ENCODE measurements at places on chromosomes 1 and 21.
A peak's percentile ranks its signal among the peaks of the same experiment; 100 is the strongest.

DNA sequence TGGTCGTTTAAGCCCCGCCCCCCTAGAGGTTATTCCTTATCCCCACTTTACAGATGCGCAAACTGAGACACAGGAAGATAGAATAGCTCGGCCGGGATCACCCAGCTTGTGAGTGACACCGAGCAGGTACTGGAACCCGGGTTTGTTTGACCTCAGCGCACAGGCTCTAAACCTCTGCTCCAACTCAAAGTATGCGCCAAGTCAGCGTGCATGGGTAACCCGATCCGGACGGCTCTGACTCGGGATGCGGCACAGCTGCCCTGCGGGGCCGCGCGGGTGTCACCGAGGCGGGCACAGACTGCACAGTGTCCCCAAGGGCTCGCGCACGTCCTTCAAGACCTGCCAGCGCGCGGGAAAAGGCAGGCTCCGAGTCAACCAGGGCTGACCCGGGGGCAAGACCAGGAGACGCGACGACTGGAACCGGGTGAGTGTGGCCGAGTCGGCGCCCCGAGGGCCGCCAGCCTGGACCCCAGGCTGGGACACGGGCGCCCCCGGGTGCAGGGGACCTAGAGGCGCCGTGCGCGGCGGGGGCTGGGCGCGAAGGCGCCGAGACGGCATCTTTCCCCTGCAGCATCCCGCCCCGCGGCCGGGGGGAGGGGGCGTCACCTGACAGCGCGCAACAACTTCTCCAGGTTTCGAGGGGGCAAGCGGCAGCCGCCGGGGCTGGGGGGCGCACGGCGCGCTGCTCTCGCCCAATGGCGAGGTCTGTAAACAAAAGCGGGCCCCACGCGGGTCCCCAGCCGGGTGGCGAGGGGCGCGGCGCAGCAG lies 101.9 kb upstream of the SOD1 start:
- peak; percentile 3 for DNase-seq

- no peak for DNase-seq
Observed at GRCh38 chr1:196034080-196034706, 574.0 kb downstream of the KCNT2 start.

DNA sequence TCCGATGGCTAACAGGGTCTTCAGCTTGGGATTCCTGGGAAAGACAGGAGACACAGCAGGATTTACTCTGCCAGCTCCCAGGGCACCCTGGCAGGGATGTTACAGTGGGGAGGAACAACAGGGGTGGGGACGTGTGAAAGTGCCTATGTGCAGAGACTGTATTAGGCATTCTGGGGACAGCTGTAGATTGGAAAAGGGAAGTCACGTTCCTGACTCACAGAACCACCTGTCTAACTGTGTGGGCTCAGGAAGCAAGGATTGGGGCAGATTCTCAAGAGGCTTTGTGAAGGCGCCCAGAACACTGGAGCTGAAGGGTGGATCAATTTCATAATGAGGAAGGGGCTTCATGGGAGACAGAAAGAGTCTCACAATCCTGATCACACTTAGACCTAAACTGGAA lies 4.4 kb downstream of the CHIT1 start:
- no peak for DNase-seq

DNA sequence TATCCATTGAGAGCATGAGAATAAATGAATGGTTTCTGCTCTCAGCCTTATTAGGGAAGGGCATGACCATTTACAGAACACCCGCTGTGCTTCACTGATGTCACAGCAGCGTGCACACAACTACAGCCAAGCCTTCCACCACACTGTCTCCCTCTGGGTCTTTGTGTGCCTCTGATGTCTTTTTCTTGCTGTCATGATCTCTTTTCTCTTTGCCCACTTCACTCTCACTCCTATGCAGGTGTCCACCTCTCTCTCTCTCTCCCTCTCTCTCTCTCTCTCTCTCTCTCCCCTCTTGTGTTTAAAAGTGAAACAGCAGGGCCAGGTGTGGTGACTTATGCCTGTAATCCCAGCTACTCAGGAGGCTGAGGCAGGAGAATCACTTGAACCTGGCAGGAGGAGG lies 232.5 kb upstream of the JUN start:
- no peak for DNase-seq

DNA sequence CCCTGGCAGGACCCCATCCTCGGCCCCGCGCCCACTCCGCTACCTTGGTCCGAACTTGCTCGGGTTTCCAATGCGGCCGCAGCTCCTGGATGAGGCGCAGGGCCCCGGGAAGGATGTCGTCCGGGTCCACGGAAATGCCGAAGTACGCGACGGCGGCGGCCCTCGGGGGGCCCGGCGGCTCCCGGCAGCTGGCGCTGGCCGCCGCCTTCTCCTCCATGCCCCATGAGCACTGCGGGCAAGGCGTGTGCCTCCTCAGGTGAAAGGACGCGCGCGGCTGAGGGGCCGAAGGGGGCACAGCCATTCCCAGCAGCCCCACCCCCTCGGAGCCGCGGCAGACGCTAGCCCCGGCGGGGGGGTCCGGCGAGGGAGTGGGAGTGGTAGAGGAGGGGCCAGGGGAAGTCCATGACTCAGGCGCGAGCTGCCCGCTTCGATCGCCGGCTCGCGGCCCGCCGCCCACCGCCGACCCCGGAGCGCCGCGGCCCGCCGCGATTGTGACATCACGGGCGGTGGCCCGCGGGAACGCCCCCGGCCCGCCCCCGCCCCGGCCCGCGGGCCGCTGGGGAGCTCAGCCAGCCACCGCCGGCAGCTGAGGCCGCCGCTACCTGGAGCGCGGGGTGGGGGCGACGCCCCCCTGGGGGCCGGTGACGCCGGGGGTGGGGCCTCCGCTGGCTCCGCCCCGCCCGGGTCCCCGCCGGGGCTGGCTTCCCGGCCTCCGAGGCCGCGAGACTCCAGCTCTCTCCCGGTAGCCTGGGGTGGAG lies at the start of gene ETNK2:
Gene ETNK2 (minus strand): TSS at position 493 of the 758 bp plus-strand sequence. CDS start 192 bp downstream, at position 301.
- peak; percentile 29 for DNase-seq

DNA sequence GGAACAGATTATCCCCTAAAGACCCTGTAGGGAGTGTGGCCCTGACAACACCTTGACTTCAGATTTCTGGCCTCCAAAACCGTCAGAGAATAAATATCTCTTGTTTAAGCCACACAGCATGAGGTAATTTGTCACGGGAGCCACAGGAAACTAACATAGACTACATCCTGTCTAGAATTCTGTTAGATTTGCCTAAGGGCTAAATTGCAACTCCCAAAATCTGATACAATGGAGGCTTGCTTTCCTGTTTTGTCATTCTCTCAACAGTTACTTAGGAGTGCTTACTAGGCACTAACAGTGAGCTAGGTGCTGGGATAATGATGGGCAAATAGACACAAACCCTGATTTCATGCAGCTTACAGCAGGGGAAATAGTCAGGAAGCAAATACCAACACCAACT lies 141.6 kb downstream of the MIS18A start:
- DNase-seq, result no peak

GRCh38 chr1:154955039-154955717 lies 721 bp downstream of the PBXIP1 start:
- peak; percentile 86 for DNase-seq

- DNase-seq, result no peak
Observed at GRCh38 chr21:44064852-44065403, 42.3 kb upstream of the PWP2 start.

DNA sequence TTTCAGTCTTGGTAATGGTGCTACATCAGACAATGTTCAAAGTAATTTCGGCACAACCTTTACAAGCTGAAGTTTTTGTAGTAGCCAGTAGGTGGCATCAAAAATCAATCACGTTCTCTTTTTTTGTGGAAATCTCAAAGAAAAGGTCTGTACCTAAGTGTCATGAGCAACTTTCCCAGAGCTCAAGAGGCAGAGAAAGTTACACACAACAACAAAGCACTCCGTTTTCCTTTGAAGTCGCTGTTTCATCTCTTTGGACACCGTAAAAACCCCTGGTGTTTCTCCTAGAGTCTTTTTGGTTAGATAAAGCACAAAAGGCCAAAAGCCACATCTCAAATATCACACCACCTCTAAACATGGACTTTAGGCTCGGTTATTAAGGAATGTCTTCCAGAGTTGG lies 131.6 kb downstream of the LHX8 start:
- DNase-seq, result no peak

- no peak for DNase-seq
Observed at GRCh38 chr1:150543500-150544143, 5.6 kb upstream of the ADAMTSL4 start.

DNA sequence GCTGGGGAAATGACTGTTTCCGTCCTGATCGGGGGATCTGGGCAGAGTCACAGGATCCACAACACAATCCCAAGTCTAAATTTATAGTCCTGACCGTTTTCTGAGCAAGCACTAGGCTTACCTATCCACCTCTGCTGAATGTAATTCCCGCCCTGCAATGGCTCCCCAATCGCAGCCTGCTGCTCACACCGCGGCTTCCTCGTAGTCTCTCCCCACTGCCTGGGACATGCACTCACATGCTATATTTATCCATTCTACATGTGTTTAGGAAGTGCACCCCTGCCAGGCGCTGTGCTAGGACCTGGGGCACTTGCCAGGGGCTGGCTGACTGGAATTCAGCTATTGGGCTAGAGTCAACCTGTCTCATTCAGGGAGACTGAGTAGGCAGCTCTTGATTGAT lies 246.6 kb upstream of the CSF3R start:
- DNase-seq, result no peak

DNA sequence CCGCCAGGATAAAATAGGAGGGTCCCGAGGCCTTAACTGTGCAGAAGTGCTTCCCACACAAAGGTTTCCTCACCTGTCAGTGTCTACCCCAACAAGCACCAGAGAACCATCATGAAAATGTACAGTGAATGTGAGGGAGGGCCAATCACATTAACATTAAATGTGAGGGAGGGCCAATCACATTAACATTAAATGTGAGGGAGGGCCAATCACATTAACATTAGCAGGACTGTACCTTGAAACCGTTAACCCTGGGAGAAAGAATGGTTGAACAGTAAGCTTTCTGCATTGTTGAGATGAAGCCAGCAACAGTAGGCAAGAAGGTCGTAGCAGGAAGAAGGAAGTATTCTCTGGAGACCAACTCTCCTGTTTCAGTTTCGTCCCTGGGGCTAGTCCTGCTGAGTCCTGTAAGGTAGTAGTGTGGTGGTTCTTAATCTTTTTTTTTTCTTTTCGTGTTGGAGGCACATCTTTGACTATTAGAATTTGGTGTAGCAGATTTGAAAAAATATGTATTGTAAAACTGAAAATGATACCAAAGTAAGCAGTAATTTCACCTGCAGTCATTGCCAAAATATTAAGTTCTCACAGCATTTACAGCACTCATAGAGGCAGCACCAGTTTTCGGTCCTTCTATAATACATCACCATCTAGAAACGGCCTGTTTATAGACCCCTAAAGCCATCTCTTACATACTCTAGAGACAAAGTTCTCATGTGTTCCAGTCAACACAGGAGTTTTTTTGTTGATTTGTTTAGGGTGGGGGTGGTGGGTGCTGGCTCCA lies 98.6 kb upstream of the PPP2R5A start:
- no peak for DNase-seq

GRCh38 chr1:92299477-92300150 lies 755 bp downstream of the RPAP2 start:
- DNase-seq, result no peak

- no peak for DNase-seq
Observed at GRCh38 chr1:31901838-31902509, 36.2 kb downstream of the PTP4A2 start.

GRCh38 chr1:159952932-159953331 lies 1.1 kb downstream of the SLAMF9 start:
- no peak for DNase-seq

GRCh38 chr21:46063227-46063626 lies 34.7 kb upstream of the COL6A2 start:
- DNase-seq, result no peak

DNA sequence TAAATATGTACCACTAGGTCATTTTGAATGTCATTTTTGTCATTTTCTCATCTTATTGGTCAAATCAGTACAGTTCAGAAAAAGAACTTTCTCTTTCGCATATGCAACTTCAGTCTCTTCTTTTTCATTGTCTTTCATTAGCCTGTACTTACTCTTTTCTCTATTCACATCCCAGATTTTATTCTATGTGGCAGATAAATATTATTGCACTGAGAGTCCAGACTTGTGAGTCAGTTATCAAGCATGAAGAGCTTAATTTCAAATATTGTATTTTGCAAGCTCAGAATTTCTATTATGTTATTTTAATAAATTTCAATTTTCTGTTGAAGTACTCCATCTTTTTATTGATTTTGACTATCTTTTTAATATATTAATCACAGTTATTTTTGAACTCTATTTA lies 105.2 kb upstream of the PALMD start:
- DNase-seq, result no peak

DNA sequence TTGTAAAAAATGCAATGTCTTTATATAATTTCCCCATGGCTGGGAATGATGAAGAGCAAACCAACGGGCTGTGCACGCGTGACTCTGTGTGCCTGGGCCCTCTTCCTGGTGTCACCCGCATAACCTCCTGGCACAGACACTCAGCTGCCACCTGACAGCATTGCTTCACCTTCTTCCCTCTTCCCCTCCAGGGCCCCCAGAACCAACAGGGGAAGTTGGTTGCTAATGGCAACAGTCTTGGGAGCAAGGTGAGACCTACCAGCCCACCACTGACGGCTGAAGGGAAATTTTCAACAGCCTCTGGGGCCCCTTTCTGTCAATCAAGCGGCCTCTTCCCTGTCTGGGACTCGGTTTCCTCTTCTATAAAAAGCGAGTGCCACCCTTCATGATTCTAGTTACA lies 33.2 kb downstream of the SSBP3 start:
- no peak for DNase-seq

- DNase-seq, result no peak
Observed at GRCh38 chr1:5688081-5689077, 303.8 kb downstream of the NPHP4 start.

GRCh38 chr1:193806079-193807048 lies 620.0 kb upstream of the B3GALT2 start:
- DNase-seq, result no peak

GRCh38 chr21:41207401-41208375 lies 39.7 kb downstream of the BACE2 start:
- DNase-seq, result no peak

GRCh38 chr1:91603409-91603808 lies 102.8 kb downstream of the CDC7 start:
- no peak for DNase-seq

DNA sequence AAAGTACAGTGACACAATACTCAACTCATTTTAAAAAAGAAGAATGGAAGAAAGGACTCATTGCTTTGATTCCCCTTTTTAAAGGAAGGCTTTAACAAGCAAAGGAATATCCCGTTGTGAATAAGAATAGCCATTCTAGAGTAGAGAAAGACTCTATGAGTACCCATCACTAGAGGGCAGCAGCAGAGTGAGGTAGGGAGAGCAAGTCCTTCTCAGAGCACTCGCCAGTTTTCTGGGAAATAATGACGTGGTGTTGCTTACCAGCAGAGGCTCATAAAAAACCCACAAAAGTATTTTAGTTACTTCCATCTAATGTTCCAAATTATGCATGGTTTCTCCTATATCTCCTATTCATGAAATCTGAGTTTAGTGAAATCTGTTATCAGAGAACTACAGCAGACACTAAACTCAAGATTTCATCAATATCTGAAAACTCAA lies 74.6 kb downstream of the USP24 start:
- DNase-seq, result peak; percentile 38

GRCh38 chr1:32361308-32361673 lies 994 bp downstream of the FAM229A start:
- DNase-seq, result no peak

- DNase-seq, result no peak
Observed at GRCh38 chr1:151547119-151547899, 7.2 kb downstream of the TUFT1 start.

GRCh38 chr1:199422206-199422605 lies 605.3 kb upstream of the NR5A2 start:
- no peak for DNase-seq

GRCh38 chr1:209305221-209305954 lies 278.1 kb upstream of the CAMK1G start:
- DNase-seq, result no peak

Measured in activated effector memory CD4-positive, alpha-beta T cell treated with Interleukin-2 at 50 U/mL for 16 hours (primary cell).